ENCODE measurements at places on chromosomes 12 and 14. TPM values are rescaled to one million over a fixed set of nuclear protein-coding genes. Genes with fewer than 3 reads are reported as not detected.

GRCh38 chr12:48764521-48764920 is 24.4 kb downstream of the ADCY6 start:
- peak; percentile 91 for DNase-seq

Gene TAMALIN
- total RNA-seq: not detected

GRCh38 chr12:13211191-13211858 is 14.8 kb downstream of the EMP1 start:
- no peak for DNase-seq

DNA sequence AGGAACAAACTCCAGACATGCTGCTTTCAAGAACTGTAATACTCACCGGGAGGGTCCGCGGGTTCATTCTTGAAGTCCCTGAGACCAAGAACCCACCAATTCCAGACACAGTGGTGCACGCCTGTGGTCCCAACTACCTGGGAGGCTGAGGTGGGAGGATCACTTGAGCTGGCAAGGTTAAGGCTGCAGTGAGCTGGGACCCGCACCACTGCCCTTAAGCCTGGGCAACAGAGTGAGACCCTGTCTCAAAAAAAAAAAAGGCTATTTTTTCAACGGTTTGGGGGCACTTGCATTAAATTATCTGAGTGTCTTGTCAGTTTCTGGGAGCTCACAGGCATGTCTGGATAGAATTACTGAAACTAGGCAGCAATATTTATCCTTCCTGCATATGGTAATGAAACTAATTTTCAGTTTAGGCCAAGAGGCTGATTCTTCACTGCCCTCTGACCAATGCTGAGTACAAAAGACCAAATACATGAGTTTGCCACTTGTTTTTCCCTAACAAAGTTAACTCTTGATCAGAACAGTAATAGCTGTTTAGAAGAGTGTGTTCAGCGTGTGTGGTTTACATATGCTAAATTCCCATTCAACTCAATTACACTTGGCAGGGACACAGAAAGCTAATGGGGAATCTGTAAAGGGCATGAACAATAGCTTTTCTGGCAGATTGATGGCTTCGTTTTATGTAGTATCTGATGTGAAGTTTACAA is 65.8 kb upstream of the RASSF3 start:
- no peak for DNase-seq

- DNase-seq: peak; percentile 79
These were observed at the start of gene RPL41 for GRCh38 chr12:56116267-56117081. TSS of gene RPL41 (plus strand) at chr12:56116633.

DNA sequence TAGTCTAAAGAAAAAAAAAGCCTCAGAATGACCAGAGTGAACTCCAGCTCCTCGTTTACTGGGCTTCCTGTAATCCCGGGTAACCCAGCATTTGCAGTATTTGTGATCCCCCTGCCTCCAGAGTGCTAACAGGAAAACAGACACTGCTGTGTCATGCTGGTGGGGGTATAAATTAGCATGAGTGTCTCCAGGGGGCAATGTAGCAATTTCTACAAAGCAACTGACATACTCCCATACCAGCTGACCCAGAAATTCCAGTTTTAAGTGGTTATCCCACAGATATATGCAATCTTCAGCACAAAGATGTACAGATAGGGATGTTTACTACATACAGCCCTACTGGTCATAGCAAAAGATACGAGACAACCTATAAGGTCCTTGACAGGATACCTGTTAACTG is 18.8 kb downstream of the TTC7B start:
- no peak for DNase-seq
